Stimulated activated CD4-positive, alpha-beta T cell treated with anti-CD3 and anti-CD28 coated beads, Interleukin-1b, Interleukin-23, amount 100 ng/mL, for 1 hour (primary cell): ENCODE measurements at places on chromosomes 1 and 21.
A peak's percentile ranks its signal among the peaks of the same experiment; 100 is the strongest.

DNA sequence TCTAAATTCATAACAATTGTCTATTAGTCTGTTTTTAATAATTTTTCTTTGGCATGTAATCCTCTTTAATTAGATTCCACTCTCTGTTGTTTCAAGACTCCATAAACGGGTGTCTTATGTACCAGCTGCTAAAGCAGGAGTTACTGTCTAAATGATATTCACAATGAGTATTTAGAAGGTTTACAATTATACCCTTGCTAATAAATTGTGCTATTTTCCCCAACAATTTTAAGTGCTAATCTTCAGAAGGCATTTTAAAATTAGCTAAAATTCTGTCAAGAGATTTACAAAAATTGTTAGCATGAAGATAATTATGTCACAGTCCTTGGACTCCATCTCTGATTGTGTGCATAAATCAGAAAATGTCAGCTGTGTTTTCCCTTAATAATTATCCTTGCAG lies 83.7 kb downstream of the DPYD start:
- no peak for DNase-seq

GRCh38 chr1:20787840-20788795 lies 1.0 kb upstream of the HP1BP3 start:
- no peak for DNase-seq

DNA sequence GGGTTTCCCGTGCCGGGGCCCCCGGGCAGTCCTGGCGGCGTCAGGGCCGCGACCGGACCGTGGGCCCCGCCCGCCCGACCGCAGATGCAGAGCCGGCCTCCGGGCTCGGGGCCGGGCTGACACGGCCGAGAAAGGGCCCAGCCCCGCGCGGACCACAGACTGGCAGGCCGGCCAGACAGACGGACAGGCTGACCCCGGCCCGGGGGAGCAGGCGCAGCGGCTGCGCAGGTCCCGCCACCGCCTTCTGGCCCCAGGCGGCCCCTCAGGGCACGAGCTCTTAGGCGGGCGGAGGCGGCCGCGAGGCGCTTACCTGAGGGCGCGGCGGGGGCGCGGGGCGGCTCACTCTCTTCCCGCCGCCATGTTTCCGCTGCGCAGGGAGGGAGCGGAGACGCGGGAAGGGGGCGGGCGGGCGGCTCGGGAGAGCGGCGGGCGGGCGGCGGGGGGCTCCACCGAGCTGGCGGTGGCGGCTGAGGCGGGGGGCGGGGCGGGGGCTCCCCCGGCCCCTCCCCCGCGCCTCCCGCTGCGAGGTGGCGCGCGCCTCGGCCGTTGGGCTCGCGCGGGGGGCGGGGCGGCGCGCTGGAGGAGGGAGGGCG lies at the start of gene SCMH1:
Gene SCMH1, minus strand, starts transcription at position 558 of the 593 bp plus-strand sequence. CDS start 56,173 bp downstream, outside the sequence.
- DNase-seq, result peak; percentile 7

DNA sequence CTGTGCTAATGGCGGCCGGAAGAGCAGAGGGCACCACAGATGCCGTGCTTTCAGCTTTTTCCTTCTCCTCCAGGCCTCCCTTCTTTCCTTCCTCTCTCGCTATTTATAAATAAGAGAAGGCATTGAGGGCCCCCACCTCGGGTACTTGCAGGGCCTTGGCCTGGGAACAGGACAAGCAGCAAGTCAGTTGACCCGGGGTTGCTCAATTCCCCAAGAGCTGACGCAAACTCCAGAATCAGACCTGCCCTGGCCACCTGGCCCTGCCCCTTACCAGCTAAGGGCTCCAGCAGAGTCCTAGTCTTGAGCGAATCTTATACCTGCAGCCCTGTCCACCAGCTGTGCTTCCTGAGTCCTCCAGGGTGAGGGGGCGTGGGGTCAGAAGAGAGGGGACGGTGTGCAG lies 13.5 kb downstream of the TNFRSF1B start:
- DNase-seq, result no peak

DNA sequence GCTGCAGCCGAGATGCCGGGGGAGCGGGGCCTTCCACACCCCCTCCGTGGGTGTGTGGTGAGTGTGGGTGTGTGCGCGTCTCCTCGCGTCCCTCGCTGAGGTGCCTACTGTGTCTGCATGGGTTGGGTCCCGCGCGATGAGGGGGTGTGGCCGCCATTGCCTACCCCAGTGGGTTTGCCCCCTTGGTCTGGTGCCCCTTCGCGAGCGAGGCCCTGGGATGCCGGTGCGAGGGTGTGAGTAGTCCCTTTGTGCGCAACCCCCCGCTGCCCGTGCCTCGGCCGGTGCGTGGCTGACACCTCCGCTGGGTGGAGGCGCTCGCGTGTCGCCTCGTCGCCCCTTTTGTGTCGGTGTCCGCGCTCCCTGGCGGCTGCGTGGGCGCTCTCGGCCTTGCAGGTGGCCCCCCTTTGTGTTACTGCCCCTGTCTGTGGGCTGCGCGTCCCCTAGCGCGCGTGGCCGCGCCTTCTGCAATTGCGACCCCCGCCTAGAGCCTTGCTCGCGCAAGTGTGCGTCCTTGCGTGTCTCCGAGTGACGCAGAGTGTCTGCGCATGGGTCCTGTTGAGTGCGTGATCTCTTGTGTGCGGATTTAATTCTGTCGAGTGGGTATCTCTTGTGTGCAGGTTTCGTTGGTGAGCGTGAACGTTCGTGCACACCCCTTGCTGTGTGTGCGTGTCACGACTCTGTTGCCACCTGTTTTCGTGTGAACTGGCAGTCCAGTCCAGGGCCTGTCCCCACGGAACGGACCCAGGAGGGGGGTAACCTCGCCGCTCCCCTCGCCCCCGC lies 553 bp downstream of the TTC3 start:
- no peak for DNase-seq

DNA sequence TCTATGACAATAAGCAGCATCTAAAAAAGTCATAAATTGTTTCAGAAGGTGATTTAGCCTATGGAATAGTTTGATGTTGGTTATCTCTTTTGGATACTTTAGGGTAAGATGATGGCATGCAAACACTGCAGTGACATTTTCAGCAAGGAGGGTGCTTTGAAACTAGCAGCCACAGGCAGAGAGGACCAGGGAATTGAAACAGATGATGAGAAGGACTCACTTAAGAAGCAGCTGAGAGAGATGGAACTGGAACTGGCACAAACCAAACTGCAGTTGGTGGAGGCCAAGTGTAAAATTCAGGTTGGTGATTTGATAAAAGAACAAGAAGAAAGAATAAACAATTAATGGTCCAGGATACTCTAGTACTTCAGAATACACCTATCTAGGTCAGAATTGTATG lies 11.2 kb upstream of the CACYBP start:
- DNase-seq, result no peak
